Amygdala (tissue), 56 donors: ENCODE measurements at places on chromosomes 11 and 22.

- DNase-seq = no peak
Measured at GRCh38 chr11:90717522-90717921, 494.7 kb upstream of the CHORDC1 start.

DNA sequence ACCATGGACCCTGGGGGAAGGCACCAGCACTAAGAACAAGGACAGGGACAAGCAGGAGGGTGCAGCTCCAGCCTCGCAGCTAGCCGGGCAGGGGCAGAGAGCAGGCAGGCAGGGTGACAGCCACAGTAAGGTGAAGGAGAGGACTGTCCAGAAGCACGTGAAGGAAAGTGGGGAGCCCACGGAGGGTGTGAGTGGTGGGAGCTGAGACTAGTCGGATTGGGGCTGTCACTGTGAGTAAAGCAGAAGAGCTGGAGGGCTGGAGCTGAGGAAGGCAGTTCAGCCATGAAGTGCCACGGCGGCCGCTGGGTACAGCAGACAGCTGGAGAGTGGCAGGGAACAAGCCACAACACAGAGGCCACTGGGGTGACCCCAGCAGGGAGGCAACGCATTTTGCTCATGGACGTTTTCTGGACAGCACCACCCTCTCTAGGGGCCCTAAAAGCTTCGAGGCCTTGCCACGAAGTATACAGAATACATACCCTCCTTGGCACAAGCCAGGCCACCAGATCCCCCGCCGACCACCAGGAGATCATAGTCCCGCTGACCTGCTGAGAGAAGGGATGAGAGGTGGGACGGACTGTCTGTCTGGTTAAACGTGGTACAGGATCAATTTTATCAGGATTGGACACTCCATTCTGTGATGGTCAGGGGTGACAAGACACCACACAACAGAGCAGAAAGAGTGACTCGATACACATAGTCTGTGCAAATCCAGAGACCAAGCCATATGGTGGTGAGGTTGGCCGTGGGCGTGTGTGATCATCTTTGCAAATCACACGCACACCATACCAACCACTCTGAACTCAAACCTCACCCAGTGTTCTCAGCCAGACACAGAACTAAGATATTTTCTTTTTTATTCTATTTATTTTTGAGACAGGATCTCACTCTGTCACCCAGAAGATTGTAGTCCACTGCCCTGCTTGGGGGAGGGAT lies 10.8 kb upstream of the COMT start:
- DNase-seq = no peak

DNA sequence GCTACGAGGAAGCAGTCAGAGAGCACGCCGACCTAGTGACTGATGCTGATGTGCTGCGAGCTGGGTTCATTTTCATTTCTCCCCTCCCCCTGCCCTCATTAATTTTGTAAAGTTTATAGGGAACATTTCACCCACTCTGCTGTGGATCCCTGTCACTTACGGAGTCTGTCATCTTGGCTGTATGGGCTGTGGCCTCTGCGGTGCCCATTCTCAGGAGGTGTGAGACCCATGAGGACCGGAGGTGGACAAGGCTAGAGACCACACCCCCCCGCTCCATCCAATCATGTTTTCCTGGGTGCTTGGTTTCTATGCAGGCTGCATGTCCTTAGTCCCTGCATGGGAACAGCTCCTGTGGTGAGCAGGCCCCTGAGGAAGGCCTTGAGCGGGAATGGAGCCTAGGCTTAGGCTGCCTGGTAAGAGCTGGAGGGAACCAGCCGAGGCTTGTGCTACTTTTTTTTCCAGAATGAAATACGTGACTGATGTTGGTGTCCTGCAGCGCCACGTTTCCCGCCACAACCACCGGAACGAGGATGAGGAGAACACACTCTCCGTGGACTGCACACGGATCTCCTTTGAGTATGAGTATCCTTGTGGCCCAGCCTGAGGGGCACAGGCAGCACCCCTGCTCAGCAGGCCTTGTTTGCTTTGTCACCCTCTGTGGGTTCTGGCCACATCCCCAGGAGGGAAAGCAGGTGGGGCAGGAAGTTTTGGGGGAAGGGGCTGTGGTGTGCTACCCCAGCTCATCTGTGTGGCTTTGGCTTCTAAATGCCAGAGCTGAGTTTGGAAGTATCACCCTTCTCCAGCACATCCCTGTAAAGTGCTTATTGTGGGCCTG lies 19.1 kb downstream of the CLDN5 start:
- DNase-seq = no peak

GRCh38 chr11:93767018-93767417 lies 17.1 kb upstream of the MED17 start:
- no peak for DNase-seq

DNA sequence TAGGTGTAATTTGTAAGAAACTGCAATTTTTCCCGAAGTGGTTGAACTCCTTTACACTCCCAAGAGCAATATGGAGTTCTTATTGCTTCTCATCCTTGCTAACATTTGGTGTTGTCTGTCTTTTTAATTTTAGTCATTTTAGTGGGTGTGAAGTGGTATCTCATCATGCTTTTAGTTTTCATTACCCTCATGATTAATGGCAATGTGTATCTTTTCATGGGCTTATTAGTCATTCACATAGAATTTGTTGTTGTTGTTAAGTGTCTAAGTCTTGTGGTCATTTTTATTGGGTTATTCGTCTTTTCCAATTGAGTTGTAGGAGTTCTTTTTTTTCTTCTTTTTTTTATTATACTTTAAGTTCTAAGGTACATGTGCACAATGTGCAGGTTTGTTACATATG lies 238.3 kb upstream of the SESN3 start:
- DNase-seq = no peak

DNA sequence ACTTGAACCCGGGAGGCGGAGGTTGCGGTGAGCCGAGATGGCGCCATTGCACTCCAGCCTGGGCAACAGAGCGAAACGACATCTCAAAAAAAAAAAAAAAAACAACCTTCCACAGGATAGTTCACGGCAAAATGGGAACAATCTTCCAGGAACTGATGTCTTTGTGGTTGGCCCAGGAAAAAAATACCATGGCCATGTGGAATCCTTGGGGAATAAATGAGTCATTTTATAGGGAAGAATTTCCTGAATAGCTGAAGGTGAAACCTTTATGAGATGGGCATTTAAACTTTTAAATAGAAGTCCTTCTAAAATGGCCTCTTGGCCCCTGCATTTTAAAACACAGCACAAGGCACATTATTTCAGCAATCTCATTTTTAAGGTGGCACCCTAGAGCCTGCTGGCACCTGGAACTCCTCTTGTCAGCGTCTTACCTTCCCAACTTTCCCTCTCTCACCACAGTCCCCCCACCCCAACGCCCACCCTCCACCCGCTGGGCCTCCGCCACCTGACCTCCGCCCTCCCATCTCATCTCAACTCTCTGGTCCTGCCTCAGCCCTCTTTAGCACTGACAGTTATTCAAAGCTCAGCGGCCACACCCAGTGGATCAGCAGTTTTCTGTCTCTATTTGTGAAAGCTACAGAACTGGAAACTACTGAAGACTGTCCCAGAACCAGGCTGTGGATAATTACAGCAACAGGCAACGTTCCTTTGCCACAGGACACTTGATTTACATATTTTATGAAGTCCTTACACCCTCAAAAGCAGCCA lies 43.1 kb downstream of the SCGB1A1 start:
- no peak for DNase-seq

DNA sequence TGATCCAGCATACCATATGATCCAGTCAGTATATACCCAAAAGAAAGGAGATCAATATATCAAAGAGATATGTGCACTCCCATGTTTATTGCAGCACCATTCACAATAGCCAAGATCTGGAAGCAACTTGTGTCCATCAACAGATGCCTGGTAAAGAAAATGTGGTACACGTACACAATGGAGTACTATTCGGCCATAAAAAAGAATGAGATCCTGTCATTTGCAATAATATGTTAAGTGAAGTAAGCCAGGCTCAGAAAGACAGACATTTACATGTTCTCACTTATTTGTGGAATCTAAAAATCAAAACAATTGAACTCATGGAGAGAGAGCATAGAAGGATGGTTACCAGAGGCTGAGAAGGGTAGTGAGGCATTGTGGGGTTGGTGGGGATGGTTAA lies 27.0 kb downstream of the SNU13 start:
- no peak for DNase-seq

GRCh38 chr11:104324276-104324675 lies 160.3 kb upstream of the PDGFD start:
- DNase-seq = no peak
